Upper lobe of right lung (tissue), 1 donor: ENCODE measurements at places on chromosomes 16 and 17. TPM values are rescaled to one million over a fixed set of nuclear protein-coding genes. Genes with fewer than 3 reads are reported as not detected.

- H3K4me1 ChIP-seq, result no peaks in the 10 kb centered on the region
- peaks cover 51% of the 10 kb centered on the region for H3K27me3 ChIP-seq
- no peak for DNase-seq
- H3K4me3 ChIP-seq, result peak within 1 kb of the TSS; percentile 3
- H3K36me3 ChIP-seq, result no peaks in the 10 kb centered on the region
These were observed at the start of gene MEIOC for GRCh38 chr17:44655983-44656710. Gene MEIOC (plus strand): TSS chr17:44656468. CDS start chr17:44656614, 146 bp downstream.

GRCh38 chr17:82180776-82181528, 31.7 kb downstream of the CCDC57 start:
- H3K27ac ChIP-seq, result no peak overlapping the region
- H3K36me3 ChIP-seq, result peaks cover 17% of the 10 kb centered on the region
- no peak for DNase-seq
- H3K27me3 ChIP-seq, result no peaks in the 10 kb centered on the region
- no peaks in the 10 kb centered on the region for H3K4me1 ChIP-seq
- H3K4me3 ChIP-seq, result no peak overlapping the region

GRCh38 chr17:35568561-35568960, 7.9 kb upstream of the SLFN14 start:
- H3K27ac ChIP-seq, result peak overlapping the region; percentile 91
- no peaks in the 10 kb centered on the region for H3K36me3 ChIP-seq
- no peak for DNase-seq
- no peaks in the 10 kb centered on the region for H3K27me3 ChIP-seq
- peaks cover 35% of the 10 kb centered on the region for H3K4me1 ChIP-seq

Gene POLR3E
- total RNA-seq, result 43.3 TPM

Gene TBX6
- 1.4 TPM for total RNA-seq

Gene SMIM22
- 23.3 TPM for total RNA-seq

Gene ZNF821
- total RNA-seq, result 5.6 TPM

Gene DLX4
- 2.1 TPM for total RNA-seq

Gene TMEM235
- total RNA-seq, result not detected
